ENCODE measurements at places on chromosomes 2 and 18. TPM values are rescaled to one million over a fixed set of nuclear protein-coding genes. Genes with fewer than 3 reads are reported as not detected.

The TXNDC9 gene
- total RNA-seq = 48.2 TPM

- no peaks in the 10 kb centered on the region for H3K36me3 ChIP-seq
- DNase-seq = no peak
- H3K4me3 ChIP-seq = no peak overlapping the region
- H3K4me1 ChIP-seq = no peaks in the 10 kb centered on the region
Observed at GRCh38 chr2:132789066-132789465, 119.1 kb upstream of the LYPD1 start.

The WNT10A gene
- total RNA-seq = 1.2 TPM

The CROCC2 gene
- not detected for total RNA-seq

The PRSS56 gene
- total RNA-seq = not detected

The IL36G gene
- not detected for total RNA-seq

- H3K4me3 ChIP-seq = no peak overlapping the region
- DNase-seq = no peak
- no peaks in the 10 kb centered on the region for H3K27me3 ChIP-seq
Observed at GRCh38 chr2:137420744-137421143, 543.5 kb upstream of the HNMT start.

The TYMS gene
- total RNA-seq = 143 TPM

The DUSP19 gene
- total RNA-seq = 3.6 TPM

DNA sequence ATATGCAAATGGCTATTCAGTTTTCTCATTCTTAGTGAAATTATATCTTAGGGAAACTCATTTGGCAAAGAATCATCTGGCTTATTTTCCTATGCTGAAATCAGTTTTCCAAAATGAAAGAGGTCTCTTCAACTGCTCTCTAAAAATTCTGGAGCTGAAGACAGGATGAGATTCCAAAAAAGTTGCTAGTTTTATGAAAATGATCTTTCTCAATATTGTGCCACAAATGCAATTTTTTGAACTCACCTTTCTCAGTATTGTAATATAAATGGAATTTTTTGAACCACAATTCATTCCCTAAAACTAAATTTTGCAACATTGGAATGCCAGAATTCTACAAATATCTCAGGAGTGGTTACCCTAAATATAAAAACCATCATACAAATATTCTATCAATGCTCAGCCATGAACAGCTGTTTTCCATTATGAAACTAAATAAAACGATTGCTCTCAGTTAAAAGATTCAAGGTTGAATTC is 147.7 kb upstream of the PKDCC start:
- no peak overlapping the region for H3K4me3 ChIP-seq
- H3K27me3 ChIP-seq = no peaks in the 10 kb centered on the region
- no peak for DNase-seq
- no peaks in the 10 kb centered on the region for H3K36me3 ChIP-seq

DNA sequence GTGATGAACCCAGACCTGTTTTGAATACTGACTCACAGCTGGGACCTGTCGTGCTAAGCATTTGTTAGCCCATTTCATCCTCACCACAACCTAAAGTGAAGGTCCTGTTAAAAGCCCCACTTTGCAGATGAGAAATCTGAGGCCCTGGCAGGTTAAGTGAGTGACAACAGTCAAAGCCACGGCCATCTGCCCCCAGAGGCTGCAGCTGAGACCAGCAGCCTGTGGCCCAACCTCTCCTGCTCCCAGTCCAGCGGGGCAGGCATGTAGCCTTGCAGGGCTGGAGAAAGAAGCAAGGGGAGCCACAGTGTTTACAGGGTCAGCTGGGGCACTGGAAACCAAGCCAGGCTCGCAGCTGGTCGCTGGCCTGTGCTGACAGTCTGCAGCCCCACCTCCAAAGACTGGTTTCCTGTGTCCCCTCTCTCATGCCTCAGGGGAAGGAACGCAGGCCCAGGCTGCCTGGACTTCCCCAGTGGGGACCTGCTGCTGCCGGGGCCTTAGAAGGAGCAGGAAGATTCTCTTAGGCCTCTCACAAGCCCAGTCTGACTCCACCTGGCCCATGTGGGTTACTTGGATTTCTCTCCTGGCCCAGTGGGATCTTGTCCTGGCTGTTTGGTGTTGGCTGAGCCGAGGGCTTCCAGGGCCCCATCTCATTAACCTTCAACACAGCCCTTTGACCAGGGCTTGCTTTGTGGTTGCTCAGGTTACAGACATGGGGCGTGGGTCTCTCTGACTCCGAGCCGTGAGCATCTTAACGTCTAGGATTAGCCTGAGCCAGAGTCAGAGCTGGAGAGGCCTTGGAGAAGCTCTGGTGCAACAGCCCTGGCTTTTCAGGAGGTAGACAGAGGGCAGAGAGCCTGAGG is 1.7 kb downstream of the INPP5D start:
- no peak overlapping the region for H3K27ac ChIP-seq
- DNase-seq = no peak
- H3K4me1 ChIP-seq = no peaks in the 10 kb centered on the region
- H3K36me3 ChIP-seq = no peaks in the 10 kb centered on the region
- no peaks in the 10 kb centered on the region for H3K27me3 ChIP-seq

DNA sequence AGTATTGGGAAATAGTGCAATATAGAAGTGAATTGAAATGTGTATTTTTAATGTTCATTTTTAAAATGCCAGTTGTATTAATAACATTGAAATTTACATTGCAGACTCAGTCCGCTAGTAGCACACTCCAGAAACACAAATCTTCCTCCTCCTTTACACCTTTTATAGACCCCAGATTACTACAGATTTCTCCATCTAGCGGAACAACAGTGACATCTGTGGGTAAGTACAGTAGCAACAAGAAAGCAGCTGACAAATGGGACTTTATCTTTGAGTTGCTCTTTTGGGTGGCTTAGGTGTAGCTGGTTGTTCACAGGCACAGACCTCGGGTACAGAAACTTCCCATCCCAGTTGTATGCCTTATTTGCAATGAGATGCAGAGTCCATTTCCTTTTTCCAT is 118.2 kb upstream of the IL1R2 start:
- no peaks in the 10 kb centered on the region for H3K4me1 ChIP-seq
- H3K27ac ChIP-seq = no peak overlapping the region
- H3K27me3 ChIP-seq = no peaks in the 10 kb centered on the region
- peak; percentile 31 for DNase-seq

Measured in Caco-2 (cell line).